CD4-positive, alpha-beta T cell treated with Interleukin-12 subunit alpha and Interleukin-12 subunit beta, for 1 hour (primary cell): ENCODE measurements at places on chromosomes 13 and 19.

DNA sequence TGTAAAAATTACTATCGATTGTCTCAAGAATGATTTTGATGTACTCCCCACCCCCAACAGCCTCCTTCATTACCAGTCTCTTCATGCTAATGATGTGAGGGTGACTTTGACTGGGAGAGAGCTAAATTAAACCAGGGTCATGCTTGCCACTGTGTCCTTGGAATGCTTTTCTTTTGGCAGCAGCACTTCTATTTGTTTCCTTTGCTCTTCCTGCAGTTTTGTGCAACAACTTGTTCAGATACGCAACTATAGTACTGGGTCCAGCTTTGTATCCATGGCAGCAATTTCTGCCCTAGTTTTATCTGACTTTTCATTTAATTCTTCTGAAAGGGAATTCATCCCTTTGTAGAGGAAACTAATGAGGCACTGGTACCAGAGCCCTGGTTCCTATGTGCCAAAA is 2792.1 kb downstream of the PCDH9 start:
- DNase-seq: no peak

DNA sequence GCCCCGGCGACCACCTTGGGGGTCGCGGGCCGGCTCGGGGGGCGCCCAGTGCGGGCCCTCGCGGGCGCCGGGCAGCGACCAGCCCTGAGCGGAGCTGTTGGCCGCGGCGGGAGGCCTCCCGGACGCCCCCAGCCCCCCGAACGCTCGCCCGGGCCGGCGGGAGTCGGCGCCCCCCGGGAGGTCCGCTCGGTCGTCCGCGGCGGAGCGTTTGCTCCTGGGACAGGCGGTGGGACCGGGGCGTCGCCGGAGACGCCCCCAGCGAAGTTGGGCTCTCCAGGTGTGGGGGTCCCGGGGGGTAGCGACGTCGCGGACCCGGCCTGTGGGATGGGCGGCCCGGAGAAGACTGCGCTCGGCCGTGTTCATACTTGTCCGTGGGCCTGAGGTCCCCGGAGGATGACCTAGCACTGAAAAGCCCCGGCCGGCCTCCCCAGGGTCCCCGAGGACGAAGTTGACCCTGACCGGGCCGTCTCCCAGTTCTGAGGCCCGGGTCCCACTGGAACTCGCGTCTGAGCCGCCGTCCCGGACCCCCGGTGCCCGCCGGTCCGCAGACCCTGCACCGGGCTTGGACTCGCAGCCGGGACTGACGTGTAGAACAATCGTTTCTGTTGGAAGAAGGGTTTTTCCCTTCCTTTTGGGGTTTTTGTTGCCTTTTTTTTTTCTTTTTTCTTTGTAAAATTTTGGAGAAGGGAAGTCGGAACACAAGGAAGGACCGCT is 729 bp downstream of the STK11 start:
- no peak for DNase-seq

GRCh38 chr19:17172624-17173345 is 42.4 kb upstream of the USE1 start:
- no peak for DNase-seq

GRCh38 chr13:29743201-29743786 is 107.1 kb downstream of the UBL3 start:
- DNase-seq: no peak

DNA sequence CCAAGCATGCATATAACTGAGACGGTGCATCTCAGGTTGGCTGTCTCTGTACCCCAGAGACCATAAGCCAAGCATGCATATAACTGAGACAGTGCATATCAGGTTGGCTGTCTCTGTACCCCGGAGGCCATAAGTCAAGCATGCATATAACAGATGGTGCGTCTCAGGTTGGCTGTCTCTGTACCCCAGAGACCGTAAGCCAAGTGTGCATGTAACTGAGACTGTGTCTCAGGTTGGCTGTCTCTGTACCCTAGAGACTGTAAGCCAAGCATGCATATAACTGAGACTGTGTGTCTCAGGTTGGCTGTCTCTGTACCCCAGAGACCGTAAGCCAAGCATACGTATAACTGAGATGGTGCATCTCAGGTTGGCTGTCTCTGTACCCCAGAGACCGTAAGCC is 30.8 kb downstream of the NLRP4 start:
- DNase-seq: no peak

DNA sequence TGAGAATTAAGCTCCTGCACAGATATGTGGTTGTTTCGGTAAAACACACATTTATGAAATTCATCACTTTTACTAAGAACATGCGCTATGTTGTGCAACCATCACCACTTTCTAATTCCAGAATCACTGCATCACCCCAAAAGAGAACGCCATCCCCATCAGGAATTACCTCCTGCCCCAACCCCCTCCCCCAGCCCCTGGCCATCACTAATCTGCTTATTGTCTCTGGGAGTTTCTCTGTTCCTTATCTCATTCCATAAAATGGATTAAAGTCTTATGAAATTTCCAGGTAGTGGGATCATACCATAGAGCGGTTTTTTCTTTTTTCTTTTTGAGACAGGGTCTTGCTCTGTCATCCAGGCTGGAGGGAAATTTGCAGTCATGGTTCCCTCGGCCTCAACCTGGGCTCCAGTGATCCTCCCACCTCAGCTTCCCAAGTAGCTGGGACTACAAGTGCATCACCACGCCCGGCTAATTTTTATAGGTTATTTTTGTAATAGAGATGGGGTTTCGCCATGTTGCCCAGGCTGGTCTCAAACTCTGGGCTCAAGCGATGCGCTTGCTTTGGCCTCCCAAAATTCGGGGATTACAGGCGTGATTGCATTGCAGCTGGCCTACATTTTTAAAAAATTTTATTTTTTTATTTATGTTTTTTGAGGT is 3.5 kb downstream of the ZSCAN5B start:
- no peak for DNase-seq

DNA sequence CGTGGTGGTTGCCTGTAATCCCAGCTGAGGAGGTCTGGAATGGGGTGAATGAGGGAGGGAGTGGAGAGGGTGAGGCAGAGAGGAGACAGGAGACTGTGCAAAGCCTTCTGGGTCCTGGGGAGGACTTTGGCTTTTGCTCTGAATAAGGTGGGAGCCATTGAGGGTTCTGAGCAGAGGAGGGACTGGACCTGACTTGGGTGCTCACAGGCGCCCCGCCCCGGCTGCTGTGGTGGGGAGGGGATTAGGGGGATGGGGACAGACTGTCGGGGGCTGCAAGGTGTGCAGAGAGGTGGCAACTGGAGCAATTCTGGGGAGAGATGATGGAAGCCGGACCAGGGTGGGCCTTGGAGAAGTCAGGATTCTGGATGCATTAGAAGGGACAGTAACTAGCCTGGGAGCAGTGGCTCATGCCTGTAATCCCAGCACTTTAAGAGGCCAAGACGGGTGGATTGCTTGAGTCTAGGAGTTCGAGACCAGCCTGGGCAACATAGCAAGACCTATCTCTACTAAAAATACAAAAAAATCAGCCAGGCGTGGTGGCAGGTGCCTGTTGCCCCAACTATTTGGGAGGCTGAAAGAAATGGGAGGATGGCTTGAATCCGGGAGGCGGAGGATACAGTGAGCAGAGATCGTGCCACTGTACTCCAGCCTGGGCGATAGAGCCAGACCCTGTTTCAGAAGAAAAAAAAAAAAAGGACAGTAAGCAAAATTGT is 16.1 kb upstream of the NANOS3 start:
- DNase-seq: no peak

DNA sequence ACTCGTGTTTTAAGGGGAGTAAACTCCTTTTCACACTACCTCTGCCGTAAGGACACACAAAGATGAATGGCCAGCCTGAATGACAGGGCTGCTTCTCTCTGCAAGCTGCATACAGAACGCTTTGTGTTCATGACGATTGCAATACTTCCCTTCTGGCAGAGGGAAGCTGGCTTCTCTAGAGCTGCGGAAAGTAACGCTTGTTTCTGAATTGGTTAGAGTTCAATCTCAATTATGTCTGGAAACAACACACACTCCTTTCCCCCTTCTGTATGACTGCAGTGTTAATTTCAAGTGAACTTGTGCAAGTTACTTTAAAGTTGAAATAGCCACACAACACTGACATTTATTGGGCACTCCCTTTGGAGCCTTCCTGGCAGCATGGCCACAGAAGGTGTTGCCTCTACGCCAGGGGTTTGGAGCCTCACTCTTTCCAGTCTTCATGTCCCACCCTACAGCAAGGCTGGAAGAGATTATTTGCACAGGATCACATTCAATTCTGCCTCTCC is 242.6 kb downstream of the NDFIP2 start:
- DNase-seq: no peak

GRCh38 chr19:48190288-48190884 is 19.9 kb downstream of the ZSWIM9 start:
- DNase-seq: peak; percentile 17

DNA sequence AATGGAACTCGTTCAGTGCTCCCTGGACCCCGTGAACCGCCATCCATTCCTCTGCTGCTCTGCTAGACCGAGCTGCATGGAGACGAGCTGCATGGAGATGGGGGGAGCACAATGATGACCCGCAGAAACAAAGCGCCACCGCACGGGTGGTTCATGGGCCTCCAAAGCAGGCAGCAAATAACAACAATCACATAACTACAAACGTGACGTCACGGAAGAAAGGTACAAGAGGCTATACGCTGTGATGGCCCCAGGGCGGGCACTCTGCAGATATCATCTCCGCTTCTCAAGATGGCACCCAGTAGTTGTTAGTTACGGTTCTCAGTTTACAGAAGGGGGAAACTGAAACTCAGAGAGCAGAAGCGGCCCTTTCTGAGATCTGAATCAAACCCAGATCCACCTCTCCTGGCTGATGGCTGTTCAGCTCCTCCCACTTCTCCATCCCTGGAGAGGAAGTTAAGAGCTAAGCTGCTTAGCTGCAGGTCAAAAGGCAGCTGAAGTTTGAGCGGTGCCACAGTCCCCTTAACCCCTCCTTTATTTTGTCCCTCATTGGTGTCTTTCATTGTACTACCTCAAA is 1.7 kb downstream of the ATP13A1 start:
- peak; percentile 66 for DNase-seq

GRCh38 chr19:1089891-1090290 is 5.3 kb downstream of the POLR2E start:
- peak; percentile 66 for DNase-seq

DNA sequence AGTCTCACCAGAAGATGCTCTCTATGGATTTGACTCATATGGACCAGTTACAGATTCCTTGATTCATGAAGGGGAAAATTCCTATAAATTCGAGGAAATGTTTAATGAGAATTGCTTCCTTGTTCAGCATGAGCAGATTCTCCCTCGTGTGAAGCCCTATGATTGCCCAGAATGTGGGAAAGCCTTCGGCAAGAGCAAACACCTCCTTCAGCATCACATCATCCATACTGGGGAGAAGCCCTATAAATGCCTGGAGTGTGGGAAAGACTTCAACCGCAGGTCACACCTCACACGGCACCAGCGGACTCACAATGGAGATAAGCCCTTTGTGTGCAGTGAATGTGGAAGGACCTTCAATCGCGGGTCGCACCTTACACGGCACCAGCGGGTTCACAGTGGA is 10.7 kb downstream of the ZNF460 start:
- no peak for DNase-seq

- DNase-seq: peak; percentile 13
Observed at GRCh38 chr13:40480012-40480914, 186.2 kb downstream of the FOXO1 start.

DNA sequence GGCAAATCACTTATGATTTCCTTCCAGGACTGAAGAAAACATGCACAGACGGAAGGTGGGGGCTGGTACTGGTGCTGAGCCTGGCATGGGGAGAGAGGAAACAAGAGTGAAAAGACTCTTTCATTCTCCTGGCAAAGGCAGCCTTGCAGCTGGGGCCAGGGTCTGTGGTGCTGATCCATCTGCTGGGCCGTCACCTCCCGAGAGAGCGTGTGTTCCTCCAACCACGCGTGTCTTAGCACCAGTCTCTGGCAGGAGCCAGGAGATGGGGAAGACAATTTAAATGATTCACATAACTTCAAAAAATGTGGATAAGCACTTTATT is 23.9 kb upstream of the SPART start:
- DNase-seq: no peak

DNA sequence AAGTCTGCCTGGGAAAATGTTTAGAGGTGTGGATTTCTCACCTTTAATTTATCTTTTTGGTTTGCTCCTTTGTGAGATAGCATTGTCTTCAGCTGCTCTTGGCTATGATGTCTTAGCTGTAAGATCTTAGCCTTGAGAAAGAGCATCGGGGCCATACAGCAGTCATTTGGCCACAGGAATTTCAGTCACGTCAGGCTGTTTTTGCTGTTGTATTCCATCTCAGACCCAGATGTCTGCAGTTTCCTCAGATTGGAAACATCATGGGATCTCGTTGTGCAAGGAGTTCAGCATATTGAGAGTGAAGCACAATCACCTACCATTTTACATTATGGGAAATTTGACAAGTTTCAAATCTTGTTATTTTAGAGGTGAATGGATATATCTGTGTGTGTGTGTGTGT is 89.3 kb upstream of the C1QTNF9B start:
- DNase-seq: no peak

- no peak for DNase-seq
Observed at GRCh38 chr19:33859016-33859415, 62.3 kb downstream of the KCTD15 start.

DNA sequence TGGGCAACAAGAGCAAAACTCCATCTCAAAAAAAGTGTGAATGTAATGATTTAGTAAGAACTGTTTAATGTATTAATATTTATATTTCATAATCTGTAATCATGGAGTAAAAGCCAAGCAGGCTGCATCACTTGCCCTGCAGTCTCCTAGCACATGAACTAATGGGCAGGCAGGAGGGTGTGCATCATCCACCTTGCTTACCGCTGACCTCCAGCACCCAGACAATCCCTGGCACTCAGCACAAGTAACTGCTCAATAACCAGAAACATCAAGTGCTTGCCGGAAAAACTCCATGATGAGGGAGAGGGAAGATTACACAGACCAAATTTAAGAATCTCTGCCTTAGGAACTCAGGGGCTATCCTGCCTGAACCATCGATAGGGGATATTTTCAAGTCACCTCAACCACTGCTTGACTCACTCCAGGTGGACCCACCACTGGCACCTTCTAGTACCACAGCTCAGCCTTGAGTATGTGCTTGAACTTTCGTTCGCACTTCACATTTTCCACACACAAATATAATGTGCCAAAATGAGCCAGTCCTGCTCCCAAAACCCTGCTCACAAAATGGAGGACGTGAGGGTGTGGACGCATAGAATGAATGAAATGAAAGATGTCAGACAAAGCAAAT is 18.6 kb downstream of the BRD4 start:
- no peak for DNase-seq

- no peak for DNase-seq
Observed at GRCh38 chr19:17570791-17571190, 15.3 kb downstream of the COLGALT1 start.

DNA sequence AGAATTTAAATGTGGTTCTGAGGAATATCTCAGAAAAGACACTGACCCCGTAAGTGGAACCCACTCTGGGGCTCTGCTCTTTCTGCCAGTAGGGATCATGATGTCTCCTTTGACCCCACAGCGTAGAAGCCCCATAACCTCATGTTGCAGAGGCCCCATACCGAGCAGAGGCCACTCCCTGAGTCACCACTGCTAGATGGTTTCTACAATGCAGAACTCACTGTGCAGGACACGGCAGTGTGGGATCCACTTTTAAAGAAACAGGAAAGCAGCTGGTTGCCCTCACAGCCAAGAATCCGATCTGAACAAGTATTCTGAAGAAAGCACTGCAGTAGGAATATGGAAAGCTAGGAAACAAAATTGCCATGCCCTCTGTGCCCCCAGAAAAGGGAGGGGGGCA is 4.2 kb downstream of the SLC7A1 start:
- no peak for DNase-seq

GRCh38 chr13:79434556-79434955 is 28.5 kb upstream of the RBM26 start:
- no peak for DNase-seq
